Renal cortical epithelial cell (primary cell): ENCODE measurements at places on chromosomes 5 and 9. TPM values are rescaled to one million over a fixed set of nuclear protein-coding genes. Genes with fewer than 3 reads are reported as not detected.

The SSNA1 gene
- total RNA-seq = 45.5 and 76.2 TPM in 2 replicates

The MYOZ3 gene
- 0.45 and 0.87 TPM in 2 replicates for total RNA-seq

The TRPM6 gene
- 0.15 and 0.17 TPM in 2 replicates for total RNA-seq

The KIF12 gene
- total RNA-seq = 12.3 and 40.1 TPM in 2 replicates

The ITK gene
- total RNA-seq = 0.05 TPM in 1 of 2 replicates, not detected in the other

The ZDHHC11B gene
- total RNA-seq = not detected in 2 replicates

The ANKRD55 gene
- total RNA-seq = not detected in 2 replicates

The NEUROG1 gene
- not detected in 2 replicates for total RNA-seq

The KLF9 gene
- 20.7 and 30.9 TPM in 2 replicates for total RNA-seq
